ENCODE measurements at places on chromosomes 6 and 20.

- H3K27me3 ChIP-seq: no peaks in the 10 kb centered on the region
- H3K4me1 ChIP-seq: no peaks in the 10 kb centered on the region
- H3K27ac ChIP-seq: no peak overlapping the region
- no peaks in the 10 kb centered on the region for H3K36me3 ChIP-seq
- no peak overlapping the region for H3K4me3 ChIP-seq
Measured at GRCh38 chr6:15152700-15153099, 93.2 kb upstream of the JARID2 start.

DNA sequence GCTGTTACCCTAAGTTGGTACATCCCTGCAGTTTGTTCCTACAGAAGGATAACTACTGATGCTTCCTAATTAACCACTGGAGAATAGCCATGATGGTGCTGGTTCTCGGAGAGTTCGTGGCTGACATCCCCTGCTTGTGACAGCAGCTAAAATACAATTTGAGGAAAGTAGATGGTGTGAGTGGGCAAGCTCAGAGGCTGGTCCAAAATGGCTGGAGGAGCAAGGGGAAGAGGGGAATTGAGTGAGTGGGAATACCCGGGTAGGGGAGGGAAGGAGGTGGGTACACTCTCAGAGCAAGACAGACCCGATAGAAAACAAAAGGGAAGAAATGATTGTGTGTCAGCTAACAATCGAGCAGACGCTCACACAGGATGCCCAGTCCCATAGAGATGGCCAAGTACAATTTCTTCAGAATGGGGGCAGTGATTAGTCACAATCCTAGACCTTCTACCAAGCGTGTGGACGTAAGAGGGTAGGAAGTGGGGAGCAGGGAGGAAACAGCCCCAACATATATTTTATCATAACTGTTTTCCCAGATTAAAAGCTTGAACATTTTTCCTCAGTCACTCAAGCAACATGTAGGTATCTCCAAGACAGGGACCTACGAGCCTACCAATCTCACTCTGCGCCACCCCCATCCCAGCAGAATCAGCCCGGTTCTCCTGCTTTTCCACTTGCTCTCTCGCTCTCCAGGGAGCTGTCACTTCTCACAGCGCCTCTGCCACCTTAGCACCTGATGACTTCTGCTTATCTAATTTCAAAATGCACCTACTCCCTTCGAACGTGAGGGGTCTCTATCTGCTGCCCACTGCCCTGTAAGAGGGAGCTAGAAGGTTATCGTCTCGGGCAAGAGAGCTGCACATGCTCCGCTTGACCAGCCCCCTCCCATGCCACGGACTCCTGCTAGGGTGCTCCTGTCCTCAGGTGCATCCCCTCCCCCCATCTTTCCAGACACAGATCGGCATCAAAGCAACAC lies 26.2 kb downstream of the RIPOR2 start:
- H3K27me3 ChIP-seq: no peaks in the 10 kb centered on the region
- H3K36me3 ChIP-seq: no peaks in the 10 kb centered on the region

GRCh38 chr6:163814494-163815364 lies 400.2 kb downstream of the QKI start:
- no peak for DNase-seq
- no peak overlapping the region for H3K4me3 ChIP-seq
- H3K27me3 ChIP-seq: peaks cover 1% of the 10 kb centered on the region
- H3K36me3 ChIP-seq: no peaks in the 10 kb centered on the region
- no peak overlapping the region for H3K27ac ChIP-seq
- H3K4me1 ChIP-seq: no peaks in the 10 kb centered on the region

DNA sequence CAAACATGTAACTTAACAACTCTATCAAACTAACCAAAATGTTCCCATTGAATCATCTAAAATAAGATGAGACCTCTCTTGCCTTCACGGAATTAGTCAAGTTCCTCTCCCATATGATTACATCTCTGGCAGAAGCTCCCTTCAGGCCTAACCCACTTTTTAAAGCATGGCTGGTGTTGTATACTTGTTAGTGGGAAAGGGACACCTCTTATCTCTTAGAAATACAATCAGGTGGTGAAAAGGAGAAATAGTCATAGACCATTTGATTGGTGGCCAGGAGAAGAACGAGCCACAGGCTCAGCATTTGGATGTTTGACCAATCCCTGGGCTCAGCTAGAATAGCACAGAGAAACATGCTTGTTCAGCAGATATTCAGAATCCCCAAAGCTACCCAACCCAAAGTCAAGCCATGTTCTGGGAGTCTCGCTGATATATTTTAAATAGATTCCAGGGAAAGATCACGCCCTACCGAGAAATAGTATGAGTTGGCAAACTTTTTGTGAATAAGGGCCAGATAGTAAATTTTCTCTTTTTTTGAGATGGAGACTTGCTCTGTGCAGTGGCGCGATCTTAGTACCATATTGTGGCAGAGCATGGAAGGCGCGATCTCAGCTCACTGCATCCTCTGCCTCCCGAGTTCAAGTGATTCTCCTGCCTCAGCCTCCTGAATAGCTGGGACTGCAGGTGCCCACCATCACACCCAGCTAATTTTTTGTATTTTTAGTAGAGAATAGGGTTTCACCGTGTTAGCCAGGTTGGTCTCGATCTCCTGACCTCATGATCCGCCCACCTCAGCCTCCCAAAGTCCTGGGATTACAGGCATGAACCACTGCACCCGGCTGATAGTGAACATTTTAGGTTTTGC lies 126.3 kb upstream of the MYLIP start:
- H3K27ac ChIP-seq: no peak overlapping the region
- DNase-seq: no peak
- H3K27me3 ChIP-seq: no peaks in the 10 kb centered on the region
- no peak overlapping the region for H3K4me3 ChIP-seq

DNA sequence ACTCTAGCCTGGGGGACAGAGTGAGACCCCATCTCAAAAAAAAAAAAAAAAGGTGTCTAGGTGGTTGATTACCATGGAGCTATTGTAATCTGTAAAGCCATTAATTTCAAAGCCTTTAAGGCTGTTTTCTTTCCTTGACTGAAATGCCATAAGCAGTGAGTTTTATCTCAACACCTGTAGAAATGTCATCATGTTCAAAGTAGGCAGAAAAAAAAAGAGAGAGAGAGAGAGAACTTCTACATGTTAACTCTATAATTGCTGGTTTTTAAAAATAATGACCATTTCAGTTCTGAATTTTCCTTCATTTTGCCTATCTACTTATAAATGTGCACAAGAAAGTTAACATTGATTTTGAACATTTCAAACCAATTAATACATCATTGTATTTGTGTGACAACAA lies 29.7 kb upstream of the POLR1H start:
- H3K4me3 ChIP-seq: no peak overlapping the region
- DNase-seq: no peak
- H3K4me1 ChIP-seq: no peaks in the 10 kb centered on the region
- H3K36me3 ChIP-seq: no peaks in the 10 kb centered on the region
- no peak overlapping the region for H3K27ac ChIP-seq
- H3K27me3 ChIP-seq: no peaks in the 10 kb centered on the region

DNA sequence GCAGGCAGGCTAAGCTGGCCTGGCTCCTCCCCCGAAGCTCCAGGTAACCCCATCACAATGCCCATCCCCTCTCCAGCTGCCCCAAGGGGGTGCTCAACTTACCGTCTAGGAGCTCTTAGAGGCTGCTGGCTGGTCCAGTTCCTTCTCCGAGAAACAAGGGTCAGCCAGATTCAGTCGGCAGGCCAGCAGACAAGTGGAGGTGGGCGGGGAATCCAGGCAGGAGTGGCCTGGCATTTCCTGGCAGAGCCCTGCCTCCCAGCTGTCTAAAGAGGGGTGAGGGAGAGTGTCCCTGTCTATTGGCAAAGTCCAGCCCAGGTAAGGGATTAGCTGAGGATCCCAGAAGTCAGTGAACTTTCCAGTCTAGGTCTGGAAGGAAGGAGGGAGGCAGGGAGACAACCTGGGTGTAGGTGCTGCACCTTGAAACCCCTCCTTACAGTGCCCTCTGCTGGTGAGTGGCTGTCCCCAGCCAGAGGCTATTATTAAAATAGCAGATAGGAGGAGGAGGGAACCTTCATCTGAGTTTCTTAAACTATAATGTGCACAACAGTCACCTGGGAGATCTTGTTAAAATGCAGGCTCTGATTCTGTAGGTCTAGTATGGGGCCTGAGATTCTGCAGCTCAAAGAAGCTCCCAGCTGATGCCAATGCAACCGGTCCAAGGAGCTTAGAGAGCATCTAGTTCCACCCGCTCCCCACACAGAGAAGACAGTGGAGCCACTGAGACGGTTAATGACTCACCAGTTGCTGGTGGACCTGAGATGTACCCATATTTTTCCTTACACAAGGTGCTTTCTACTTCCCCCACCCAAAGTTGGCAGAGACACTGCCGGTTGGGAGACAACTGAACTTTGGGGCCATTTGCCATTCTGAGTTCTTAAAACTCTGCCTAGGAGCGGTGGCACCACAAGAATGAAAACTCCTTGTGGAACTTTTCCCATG lies at the start of gene UNC5CL:
Gene UNC5CL, minus strand, starts transcription at position 162 of the 939 bp plus-strand sequence. CDS start 4,147 bp downstream, outside the sequence.
- no peak for DNase-seq
- H3K27ac ChIP-seq: no peak within 1 kb of the TSS
- no peaks in the 10 kb centered on the region for H3K27me3 ChIP-seq
- H3K4me1 ChIP-seq: no peaks in the 10 kb centered on the region
- no peak within 1 kb of the TSS for H3K4me3 ChIP-seq

- H3K36me3 ChIP-seq: no peaks in the 10 kb centered on the region
- no peaks in the 10 kb centered on the region for H3K27me3 ChIP-seq
- H3K4me3 ChIP-seq: no peak overlapping the region
- no peak overlapping the region for H3K27ac ChIP-seq
- peak; percentile 61 for DNase-seq
Measured at GRCh38 chr20:58712151-58712791, 19.7 kb downstream of the NPEPL1 start.

GRCh38 chr6:93684339-93684738 lies 265.0 kb upstream of the EPHA7 start:
- H3K36me3 ChIP-seq: no peaks in the 10 kb centered on the region
- DNase-seq: no peak
- no peak overlapping the region for H3K4me3 ChIP-seq
- H3K27ac ChIP-seq: no peak overlapping the region

DNA sequence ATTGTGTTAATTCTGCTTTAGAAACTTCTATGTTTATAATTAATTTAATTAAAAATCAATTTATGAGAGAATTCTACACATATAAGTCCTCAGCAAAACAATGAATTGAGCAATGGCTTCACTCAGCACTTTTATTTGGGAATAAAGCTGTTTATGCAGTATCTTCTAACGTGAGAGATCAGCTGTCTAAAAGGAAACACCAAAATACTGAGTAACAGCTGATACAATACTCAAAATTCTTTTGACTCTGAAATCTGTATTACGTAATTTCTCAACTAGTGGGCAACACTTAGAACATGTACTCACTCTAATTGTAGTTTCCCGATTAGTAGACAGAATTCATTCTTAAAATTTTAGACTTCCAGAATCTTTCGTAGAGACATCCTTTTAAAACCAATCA lies 49.8 kb downstream of the MAP3K7 start:
- H3K4me3 ChIP-seq: no peak overlapping the region
- DNase-seq: no peak
- no peaks in the 10 kb centered on the region for H3K27me3 ChIP-seq
- no peak overlapping the region for H3K27ac ChIP-seq
- H3K4me1 ChIP-seq: no peaks in the 10 kb centered on the region
- peaks cover 5% of the 10 kb centered on the region for H3K36me3 ChIP-seq

- H3K36me3 ChIP-seq: no peaks in the 10 kb centered on the region
- H3K4me3 ChIP-seq: no peak overlapping the region
- no peak for DNase-seq
- H3K27me3 ChIP-seq: no peaks in the 10 kb centered on the region
- no peaks in the 10 kb centered on the region for H3K4me1 ChIP-seq
Measured at GRCh38 chr6:43475516-43475915, 1.9 kb upstream of the TJAP1 start.

GRCh38 chr6:139064981-139065665 lies 36.6 kb downstream of the ABRACL start:
- no peaks in the 10 kb centered on the region for H3K4me1 ChIP-seq
- no peak overlapping the region for H3K4me3 ChIP-seq
- no peak for DNase-seq
- no peaks in the 10 kb centered on the region for H3K27me3 ChIP-seq
- H3K27ac ChIP-seq: no peak overlapping the region
- no peaks in the 10 kb centered on the region for H3K36me3 ChIP-seq

- no peaks in the 10 kb centered on the region for H3K27me3 ChIP-seq
- H3K4me3 ChIP-seq: no peak overlapping the region
- H3K36me3 ChIP-seq: no peaks in the 10 kb centered on the region
- no peak for DNase-seq
- peaks cover 7% of the 10 kb centered on the region for H3K4me1 ChIP-seq
Measured at GRCh38 chr6:42787063-42787472, 5.2 kb downstream of the BICRAL start.

DNA sequence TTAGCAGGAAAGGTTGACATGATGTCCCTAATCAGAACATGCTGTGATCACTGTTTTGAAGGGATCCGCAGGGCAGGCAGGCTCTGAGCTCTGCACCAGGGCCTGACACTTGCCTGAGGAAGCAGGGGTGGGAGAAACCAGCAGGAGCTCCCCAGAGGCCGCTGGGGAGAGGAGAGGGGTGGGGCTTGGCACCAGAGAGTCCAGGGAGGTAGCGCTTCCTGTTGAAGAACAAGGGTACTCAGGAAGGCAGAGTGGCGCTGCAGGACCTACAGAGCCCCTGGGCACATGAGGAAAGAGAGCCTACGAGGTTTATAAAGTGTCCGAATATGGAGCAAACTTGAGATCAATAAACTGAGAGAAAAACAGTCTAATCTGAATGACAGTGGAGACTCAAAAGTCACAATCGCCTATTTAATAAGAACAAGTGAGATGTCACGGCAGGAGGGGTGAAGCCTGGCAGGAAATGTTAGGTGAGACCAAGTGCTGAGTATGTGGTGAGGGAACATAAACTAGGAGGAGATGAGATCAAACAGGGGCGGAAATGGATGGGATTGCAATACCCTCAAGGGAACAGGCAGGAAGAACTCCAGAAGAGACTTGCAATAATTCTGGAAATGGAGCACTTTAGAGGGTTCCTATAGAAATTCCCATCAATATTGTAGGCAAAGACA lies 5.8 kb upstream of the TBXT start:
- no peak overlapping the region for H3K27ac ChIP-seq
- no peak for DNase-seq
- H3K4me1 ChIP-seq: no peaks in the 10 kb centered on the region
- H3K27me3 ChIP-seq: no peaks in the 10 kb centered on the region
- no peak overlapping the region for H3K4me3 ChIP-seq
- H3K36me3 ChIP-seq: no peaks in the 10 kb centered on the region

DNA sequence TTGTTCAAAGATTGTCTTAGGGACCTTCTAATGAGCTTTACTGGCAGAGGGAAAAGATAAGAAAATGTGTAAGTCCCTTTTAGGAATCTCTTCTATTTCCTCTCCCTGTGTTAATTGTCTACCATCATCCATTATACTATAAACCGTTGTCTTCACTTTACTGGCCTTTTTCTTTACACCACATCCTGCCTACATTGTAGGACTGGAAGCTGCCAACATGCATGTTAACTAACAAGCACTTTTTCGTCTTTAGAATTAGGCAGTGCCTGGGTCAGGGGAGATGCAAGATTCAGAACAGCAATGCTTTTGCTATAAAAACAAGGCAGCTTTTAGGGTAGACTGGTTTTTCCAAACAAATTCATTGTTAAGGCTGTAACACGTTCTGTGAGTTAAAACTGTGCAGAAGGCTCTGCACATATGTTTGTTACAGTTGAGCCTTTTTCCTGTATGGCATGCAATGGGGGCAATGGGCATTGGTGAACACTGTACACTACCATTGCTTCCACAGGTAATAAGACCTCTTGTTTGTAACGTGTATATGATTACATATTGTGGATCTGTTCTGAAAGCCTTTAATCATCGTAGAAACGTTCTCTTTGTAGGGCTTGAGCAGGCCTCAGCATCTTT lies 10.9 kb upstream of the PKIG start:
- H3K27me3 ChIP-seq: no peaks in the 10 kb centered on the region
- DNase-seq: no peak
- H3K4me1 ChIP-seq: no peaks in the 10 kb centered on the region
- H3K27ac ChIP-seq: no peak overlapping the region
- H3K4me3 ChIP-seq: no peak overlapping the region
